A549 treated with CORT108297 at 1 μM for 4 hours (cell line): ENCODE measurements at places on chromosomes 6 and 20. TPM values are rescaled to one million over a fixed set of nuclear protein-coding genes. Genes with fewer than 3 reads are reported as not detected.

Gene SLC52A3
- total RNA-seq = 0.36 to 0.72 TPM (median 0.58 TPM) in 5 replicates

Gene PPP1R14C
- total RNA-seq = 0.71 to 1.2 TPM (median 1.1 TPM) in 5 replicates

Gene TRDN
- total RNA-seq = not detected in 5 replicates

Gene ADTRP
- total RNA-seq = 0.27 to 0.53 TPM (median 0.36 TPM) in 5 replicates

Gene PRDM1
- total RNA-seq = 4.0 to 5.5 TPM (median 4.8 TPM) in 5 replicates

Gene EEF1A2
- 141 to 180 TPM (median 158 TPM) in 5 replicates for total RNA-seq

Gene GABRR1
- total RNA-seq = not detected in 5 replicates

Gene ANGPT4
- total RNA-seq = 0.01 to 0.04 TPM (median 0.02 TPM) in 4 of 5 replicates, not detected in the other

Gene BEND6
- 0.85 to 1.4 TPM (median 0.98 TPM) in 5 replicates for total RNA-seq

Gene LAMA2
- total RNA-seq = 0.21 to 0.92 TPM (median 0.67 TPM) in 5 replicates

Gene GMDS
- total RNA-seq = 7.6 to 9.4 TPM (median 8.8 TPM) in 5 replicates

Gene MBOAT1
- total RNA-seq = 2.6 to 3.2 TPM (median 2.8 TPM) in 5 replicates

Gene SHLD1
- 6.4 to 8.9 TPM (median 7.7 TPM) in 5 replicates for total RNA-seq

Gene CYP24A1
- 220 to 457 TPM (median 406 TPM) in 5 replicates for total RNA-seq

Gene NMBR
- not detected in 5 replicates for total RNA-seq

Gene ZBTB2
- 15.0 to 17.3 TPM (median 16.5 TPM) in 5 replicates for total RNA-seq

Gene PPIL4
- total RNA-seq = 11.6 to 23.4 TPM (median 14.2 TPM) in 5 replicates

Gene GABRR2
- total RNA-seq = 0.05 to 0.13 TPM in 2 of 5 replicates, not detected in the others

Gene TRIM10
- 0.02 TPM in 1 of 5 replicates, not detected in the others for total RNA-seq

Gene PRSS16
- total RNA-seq = 3.0 to 3.6 TPM (median 3.2 TPM) in 5 replicates

Gene PTCHD4
- total RNA-seq = 0.05 to 0.08 TPM (median 0.06 TPM) in 3 of 5 replicates, not detected in the others

Gene CGA
- total RNA-seq = 0.09 to 0.22 TPM (median 0.20 TPM) in 4 of 5 replicates, not detected in the other

Gene EPPIN
- not detected in 5 replicates for total RNA-seq

Gene DZANK1
- 2.7 to 3.0 TPM (median 2.8 TPM) in 5 replicates for total RNA-seq

Gene TMEM217
- 0.54 to 1.3 TPM (median 0.75 TPM) in 5 replicates for total RNA-seq

Gene MYT1
- total RNA-seq = 0.03 to 0.30 TPM (median 0.10 TPM) in 5 replicates

Gene DAAM2
- not detected in 5 replicates for total RNA-seq

Gene REV3L
- total RNA-seq = 5.0 to 8.0 TPM (median 5.6 TPM) in 5 replicates

Gene MC3R
- not detected in 5 replicates for total RNA-seq

Gene OLIG3
- not detected in 5 replicates for total RNA-seq

Gene GMPR
- total RNA-seq = 1.3 to 2.2 TPM (median 1.8 TPM) in 5 replicates

Gene BANF2
- not detected in 5 replicates for total RNA-seq

Gene HLA-DRA
- not detected in 5 replicates for total RNA-seq

Gene PPP1R3G
- 1.1 to 2.0 TPM (median 1.4 TPM) in 5 replicates for total RNA-seq

Gene LY6G6F
- not detected in 5 replicates for total RNA-seq

Gene C6orf58
- total RNA-seq = 0.13 to 0.24 TPM (median 0.15 TPM) in 5 replicates

Gene DEFB118
- total RNA-seq = not detected in 5 replicates

Gene SEMG1
- total RNA-seq = not detected in 5 replicates

Gene TMC2
- not detected in 5 replicates for total RNA-seq

Gene VNN1
- 0.06 to 0.10 TPM (median 0.06 TPM) in 5 replicates for total RNA-seq

Gene RIMS4
- 1.2 to 1.9 TPM (median 1.5 TPM) in 5 replicates for total RNA-seq

Gene CGAS
- 5.2 to 6.3 TPM (median 5.4 TPM) in 5 replicates for total RNA-seq

Gene PRL
- not detected in 5 replicates for total RNA-seq

Gene RHAG
- total RNA-seq = 0.06 to 0.10 TPM (median 0.07 TPM) in 3 of 5 replicates, not detected in the others

Gene PRKN
- total RNA-seq = 0.02 to 0.47 TPM (median 0.12 TPM) in 4 of 5 replicates, not detected in the other

Gene MAP7
- 24.3 to 31.9 TPM (median 31.5 TPM) in 5 replicates for total RNA-seq

Gene CFAP61
- total RNA-seq = 0.33 to 0.73 TPM (median 0.47 TPM) in 5 replicates

Gene CASS4
- total RNA-seq = 0.03 to 0.07 TPM in 2 of 5 replicates, not detected in the others

Gene RRAGD
- total RNA-seq = 2.7 to 4.6 TPM (median 4.0 TPM) in 5 replicates

Gene TMEM74B
- 3.2 to 5.3 TPM (median 4.1 TPM) in 5 replicates for total RNA-seq

Gene CCDC170
- 0.06 to 0.18 TPM (median 0.12 TPM) in 4 of 5 replicates, not detected in the other for total RNA-seq

Gene LPA
- 0.01 to 0.06 TPM (median 0.02 TPM) in 3 of 5 replicates, not detected in the others for total RNA-seq

Gene SLPI
- 8.0 to 15.4 TPM (median 10.5 TPM) in 5 replicates for total RNA-seq

Gene PROKR2
- total RNA-seq = not detected in 5 replicates

Gene PPP1R18
- 39.8 to 48.8 TPM (median 45.5 TPM) in 5 replicates for total RNA-seq

Gene BEND3
- total RNA-seq = 3.3 to 3.9 TPM (median 3.6 TPM) in 5 replicates
